G401 (cell line): ENCODE measurements at places on chromosomes 4 and X.

- DNase-seq, result peak; percentile 69
Measured at GRCh38 chr4:155809835-155810234, 51.0 kb downstream of the GUCY1B1 start.

- peak; percentile 63 for DNase-seq
Measured at GRCh38 chr4:158624889-158625478, 46.7 kb downstream of the C4orf46 start.

DNA sequence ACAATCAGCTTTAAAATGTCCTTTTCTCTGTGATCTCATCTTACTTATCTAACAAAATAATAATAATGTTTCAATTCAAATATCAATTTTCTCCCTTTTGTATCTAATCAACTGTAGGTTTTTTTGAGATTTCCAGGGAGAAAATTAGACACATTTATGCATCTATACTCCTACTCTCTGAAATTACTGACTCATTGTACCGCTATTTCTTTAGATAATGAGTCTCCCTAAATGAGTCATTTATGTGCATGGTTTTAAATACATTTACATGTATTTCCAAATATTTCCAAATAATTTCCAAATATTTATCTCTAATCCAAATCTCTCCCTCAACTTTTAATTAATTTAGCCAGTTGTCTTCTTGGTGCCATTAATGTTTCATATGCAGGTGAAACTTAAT lies 621.0 kb downstream of the TECRL start:
- DNase-seq, result no peak

DNA sequence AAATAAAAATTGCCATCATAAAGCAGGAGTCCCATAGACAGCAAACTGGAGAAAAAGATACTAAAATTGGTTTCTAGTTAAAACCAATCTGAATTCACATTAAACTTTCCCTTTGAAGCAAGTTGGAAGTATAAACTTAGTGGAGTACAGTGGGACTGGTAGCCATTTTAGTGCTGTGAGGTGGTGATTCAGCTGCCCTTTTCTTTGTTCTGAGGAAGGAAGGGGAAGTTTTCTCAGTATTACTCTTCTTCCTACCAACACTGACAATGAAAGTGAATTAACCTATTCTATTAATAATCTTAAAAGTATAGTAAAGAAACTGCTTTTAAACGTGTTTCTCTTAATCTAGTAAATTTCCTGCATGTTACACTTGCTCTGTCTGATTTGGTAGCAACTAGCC lies 36.7 kb downstream of the SLC9A6 start:
- no peak for DNase-seq

GRCh38 chr4:158993891-158994290 lies 109.0 kb upstream of the RAPGEF2 start:
- no peak for DNase-seq

DNA sequence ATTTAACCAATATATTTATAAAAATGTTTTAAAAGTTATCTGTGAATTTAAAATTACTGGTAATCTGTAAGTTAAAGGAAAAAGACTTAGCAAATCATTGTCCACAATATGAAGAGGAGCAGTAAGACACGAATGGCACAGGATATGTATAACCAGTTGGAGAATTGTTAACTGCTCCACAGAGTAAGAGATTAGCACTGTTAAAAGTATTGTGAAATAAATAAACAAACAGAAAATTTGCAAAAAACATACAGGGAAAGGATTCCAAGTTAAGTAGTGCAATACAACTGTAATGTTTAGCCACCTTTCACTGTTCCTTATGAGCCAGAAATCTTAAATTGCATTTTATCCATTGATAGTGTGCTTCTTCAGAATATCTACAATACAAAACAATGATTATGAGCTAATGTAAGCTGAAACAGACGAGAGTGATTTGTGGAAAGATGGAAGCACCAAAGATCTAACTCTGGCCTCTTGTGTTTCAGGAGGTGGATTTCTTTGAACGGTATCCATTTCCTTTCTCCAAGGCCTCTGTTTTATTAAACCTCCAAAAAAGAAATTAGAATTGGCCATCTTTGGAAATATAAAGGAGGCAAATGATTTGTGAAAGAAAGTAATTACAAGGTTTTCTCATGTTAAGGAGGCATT lies 188.4 kb downstream of the UNC5C start:
- no peak for DNase-seq

DNA sequence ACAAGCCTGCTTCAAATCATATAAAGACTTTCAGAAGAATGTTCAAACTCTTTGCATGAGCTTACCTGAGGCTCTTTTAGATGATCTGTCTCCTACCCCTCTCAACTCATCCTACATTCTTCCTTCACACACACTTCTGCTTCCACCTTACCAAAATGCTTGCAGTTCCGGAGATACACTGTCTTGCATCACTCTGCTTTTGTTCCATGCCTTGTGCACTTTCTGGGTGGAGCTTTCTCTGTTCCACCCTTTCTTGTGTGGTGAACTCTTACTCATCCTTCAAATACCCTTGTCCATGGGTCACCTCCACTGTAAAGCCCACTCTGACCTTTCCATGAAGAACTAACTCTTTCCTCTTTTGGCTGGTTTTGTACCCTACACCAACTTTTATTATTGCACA lies 18.4 kb upstream of the MGST2 start:
- DNase-seq, result no peak

DNA sequence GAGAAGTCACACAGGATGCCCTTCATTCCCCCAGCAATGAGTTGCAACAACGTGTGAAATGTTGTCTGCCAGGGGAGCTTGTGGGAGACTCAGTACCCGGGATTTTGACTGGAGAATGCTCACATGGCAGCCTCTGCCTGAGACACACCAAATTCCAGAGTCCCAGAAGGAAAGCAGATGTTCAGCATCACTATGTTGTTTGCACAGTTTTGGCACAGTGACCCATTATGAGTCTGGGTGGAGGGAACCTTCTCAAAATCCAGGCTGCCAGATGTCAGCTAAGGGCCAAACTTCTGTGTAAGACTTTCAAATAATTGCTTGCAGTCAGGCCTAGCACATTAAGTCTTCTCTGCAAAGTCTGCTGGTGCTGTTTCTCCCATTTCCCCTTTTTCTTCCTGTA lies 1029.7 kb upstream of the TENM3 start:
- DNase-seq, result no peak

DNA sequence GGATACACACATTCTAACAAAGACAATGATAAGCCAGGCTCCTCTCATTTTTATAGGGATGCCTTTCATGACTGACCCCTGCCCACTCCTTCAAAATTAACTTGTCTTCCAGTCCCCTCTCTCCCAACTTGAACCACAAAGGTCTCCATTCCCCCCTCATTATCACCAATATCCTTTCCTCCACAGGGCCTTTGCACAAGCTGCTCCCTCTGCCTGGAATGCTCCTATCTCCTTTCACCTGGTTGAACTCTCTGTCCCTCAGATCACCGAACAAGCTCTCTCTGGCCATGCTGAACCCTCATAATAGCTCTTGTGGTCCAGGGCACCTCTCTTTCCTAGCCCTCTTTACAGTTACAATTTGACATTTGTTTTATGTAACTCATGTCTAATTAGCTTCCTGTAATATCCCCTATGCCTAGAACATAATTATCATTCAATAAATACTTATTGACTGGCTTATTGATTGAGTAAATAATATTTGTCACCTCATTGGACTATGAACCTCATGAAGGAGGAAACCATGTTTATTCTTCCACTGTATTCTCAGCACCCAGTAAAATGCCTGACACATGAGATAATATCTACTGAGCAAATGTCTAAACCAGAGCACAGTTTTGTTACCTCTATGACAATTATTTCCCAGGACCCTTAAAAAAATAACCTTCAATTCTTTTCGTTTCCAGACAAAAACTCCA lies 266.3 kb upstream of the RASGEF1B start:
- no peak for DNase-seq

- DNase-seq, result no peak
Measured at GRCh38 chr4:65193985-65194384, 476.3 kb downstream of the EPHA5 start.

- no peak for DNase-seq
Measured at GRCh38 chr4:159229164-159229563, 126.3 kb downstream of the RAPGEF2 start.

DNA sequence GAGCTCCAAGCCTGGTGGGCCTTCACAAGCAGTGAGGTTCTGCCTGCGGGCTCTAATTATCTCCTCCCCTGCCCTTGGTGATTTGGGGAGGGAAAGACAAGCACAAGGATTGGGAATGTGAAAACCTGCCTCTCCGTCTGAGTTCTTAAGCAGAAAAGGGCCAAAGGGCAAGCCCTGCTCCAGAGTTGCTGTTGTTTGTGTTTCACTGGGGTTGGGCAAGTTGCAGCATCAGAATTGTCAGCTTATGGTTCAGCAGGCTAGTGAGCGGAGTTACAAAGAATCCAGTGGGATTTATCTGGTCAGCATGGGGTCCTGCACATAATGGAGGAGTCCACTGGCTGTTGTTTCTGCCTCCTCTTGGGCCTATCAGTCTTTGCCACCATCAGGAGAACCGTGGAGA lies 60.5 kb downstream of the NHS start:
- DNase-seq, result no peak

DNA sequence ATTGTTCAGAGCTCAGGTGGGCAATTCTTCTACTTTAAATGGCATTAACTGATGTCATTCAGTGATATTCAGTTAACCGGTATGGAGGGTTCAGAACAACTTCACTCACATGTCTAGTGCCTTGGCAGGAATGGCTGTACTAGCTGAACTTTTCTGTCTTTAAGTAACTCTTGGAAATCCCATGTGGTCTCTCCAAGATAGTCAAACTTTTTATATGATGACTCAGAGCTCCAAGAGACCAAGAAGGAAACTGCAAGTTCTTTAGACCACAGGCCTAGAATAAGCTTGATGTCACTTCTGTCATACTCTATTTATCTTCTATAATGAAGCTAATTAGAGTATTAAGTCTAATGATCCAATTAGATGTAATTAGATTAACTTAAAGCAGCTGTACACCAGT lies 24.9 kb downstream of the LHFPL1 start:
- no peak for DNase-seq

- DNase-seq, result no peak
Measured at GRCh38 chrX:107552930-107553329, 75.4 kb upstream of the PRPS1 start.

DNA sequence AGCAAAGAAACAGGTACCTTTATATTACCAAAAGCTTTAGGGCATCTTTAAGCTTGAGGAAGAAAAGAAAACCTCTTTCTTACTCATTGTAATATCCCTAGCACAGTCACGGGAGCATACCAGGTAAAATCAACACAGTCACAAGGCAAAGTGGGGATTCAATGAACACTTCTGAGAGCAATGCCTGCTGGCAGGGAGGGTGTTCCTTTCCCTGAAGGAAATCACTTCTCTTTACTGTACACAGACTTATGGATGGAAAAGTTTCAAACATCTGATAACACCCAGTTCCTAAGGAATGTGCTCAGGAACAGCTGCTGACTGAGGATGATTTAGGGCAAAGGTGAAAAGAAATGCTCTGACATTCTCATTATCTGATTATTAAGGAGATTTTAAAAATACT lies 94.8 kb downstream of the MAML3 start:
- DNase-seq, result no peak

DNA sequence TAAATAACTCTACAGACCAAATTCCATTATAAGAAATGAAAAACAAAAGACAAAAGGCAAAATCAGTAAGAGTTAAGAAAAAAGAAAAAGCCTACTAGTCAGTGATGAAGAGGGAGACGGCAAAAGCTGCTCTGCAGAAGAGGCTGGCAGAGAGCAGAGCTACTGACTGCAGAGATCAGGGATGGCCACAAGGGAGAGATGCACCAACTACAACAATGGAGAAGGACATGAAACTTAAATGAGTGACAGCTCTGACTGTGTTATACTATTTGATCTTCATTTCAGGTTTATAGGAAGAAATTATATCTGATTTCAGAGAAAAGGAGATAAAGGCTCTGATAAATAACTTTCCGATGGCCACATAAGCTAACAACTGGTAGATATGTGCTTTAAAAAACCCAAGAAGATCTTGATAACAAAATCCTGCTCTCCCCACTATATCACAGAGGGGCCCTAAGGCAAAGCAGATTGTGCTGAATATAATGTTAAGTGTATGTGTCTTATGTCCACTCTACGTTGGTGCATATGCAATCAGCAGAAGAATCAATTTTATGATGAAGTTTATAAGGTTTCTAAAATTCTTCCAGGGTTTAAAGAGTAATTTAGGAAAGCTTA lies 58.4 kb upstream of the COX18 start:
- peak; percentile 47 for DNase-seq

DNA sequence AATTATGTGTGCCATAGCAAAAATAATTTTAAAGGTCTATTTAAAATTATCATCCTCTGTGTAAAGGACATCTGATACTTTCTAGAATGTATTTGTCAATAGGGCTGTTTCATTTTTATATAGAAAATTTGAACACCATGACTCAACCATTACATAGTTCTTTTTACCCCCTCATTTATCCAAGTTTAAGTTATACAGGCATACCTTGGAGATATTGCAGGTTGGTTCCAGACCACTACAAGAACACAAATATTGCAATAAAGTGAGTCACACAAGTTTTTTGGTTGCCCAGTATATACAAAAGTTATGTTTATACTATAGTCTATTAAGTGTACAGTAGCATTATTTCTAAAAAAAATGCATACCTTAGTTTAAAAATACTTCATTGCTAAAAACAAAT lies 130.4 kb downstream of the MSL3 start:
- DNase-seq, result no peak

GRCh38 chr4:1968686-1969295 lies 40.0 kb downstream of the NELFA start:
- no peak for DNase-seq

- no peak for DNase-seq
Measured at GRCh38 chrX:153956044-153956907, 11.8 kb upstream of the RENBP start.

- DNase-seq, result no peak
Measured at GRCh38 chrX:13327666-13328065, 7.8 kb upstream of the ATXN3L start.

- no peak for DNase-seq
Measured at GRCh38 chr4:136383082-136383481, 1149.2 kb downstream of the PCDH18 start.

DNA sequence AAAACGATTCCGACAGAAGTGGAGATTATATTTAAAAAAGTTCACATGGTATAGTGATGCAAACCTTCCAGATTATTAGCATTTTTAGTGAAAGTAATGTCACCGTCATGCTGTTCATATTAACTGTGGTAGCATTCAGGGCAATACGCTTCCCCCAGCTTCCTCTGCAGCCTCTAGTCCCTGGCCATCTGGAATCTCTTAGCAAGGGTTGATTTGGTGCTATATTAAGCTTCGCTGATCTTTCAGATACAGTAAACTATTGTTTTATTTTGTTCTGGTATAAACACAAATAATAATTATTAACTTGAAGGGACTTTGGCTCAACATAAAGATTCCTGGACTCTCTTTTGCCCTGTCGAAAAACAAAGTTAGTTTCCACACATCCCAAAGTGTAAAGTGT lies 1080.5 kb upstream of the TENM3 start:
- DNase-seq, result no peak

GRCh38 chrX:48648336-48648751 lies 35.3 kb upstream of the WAS start:
- peak; percentile 93 for DNase-seq
